Thoracic aorta (tissue), 2 donors: ENCODE measurements at places on chromosomes 1 and 21.

- DNase-seq = no peak
These were observed 12.4 kb upstream of the PLXNA2 start for GRCh38 chr1:208256556-208256955.

- no peak for DNase-seq
These were observed 23.7 kb downstream of the MKNK1 start for GRCh38 chr1:46580140-46580903.

GRCh38 chr1:203380420-203381150 is 29.7 kb upstream of the FMOD start:
- no peak for DNase-seq

DNA sequence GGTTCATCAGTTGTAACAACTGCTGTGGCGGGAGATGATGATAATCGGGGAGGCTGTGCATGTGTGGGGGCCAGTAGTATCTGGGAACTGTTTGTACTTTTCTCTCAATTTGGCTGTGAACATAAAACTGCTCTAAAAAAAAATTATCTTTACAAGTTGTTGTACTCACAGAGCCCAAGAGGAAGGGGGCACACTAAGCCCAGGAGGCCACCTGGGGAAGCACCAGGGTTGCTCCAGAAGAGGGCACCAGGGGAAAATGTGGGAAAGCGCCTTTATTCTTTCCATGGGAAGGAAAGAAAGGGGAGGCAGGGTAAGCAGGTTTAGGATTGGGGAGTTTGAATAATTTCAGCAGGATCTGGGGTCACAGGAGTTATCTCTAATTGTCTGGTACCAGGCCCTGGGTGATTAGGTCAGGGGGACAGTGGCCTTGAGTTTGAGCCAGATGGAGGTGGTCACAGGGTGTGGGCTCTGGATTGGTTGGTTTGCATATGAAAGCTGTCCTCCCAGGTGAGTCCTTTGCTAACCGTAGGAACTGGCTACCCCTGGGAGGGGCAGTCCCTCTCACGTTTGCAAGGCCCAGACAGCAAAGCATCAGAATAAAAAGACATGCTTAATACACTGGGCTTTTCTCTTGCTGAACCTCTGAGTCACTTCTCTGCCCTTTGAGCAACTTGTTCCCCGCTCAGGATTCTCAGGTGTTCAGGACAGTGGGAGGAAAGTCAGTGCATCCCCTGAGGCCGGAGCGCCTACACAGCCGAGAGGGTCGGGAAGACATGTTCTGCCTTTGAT is 11.2 kb downstream of the MYOC start:
- no peak for DNase-seq

DNA sequence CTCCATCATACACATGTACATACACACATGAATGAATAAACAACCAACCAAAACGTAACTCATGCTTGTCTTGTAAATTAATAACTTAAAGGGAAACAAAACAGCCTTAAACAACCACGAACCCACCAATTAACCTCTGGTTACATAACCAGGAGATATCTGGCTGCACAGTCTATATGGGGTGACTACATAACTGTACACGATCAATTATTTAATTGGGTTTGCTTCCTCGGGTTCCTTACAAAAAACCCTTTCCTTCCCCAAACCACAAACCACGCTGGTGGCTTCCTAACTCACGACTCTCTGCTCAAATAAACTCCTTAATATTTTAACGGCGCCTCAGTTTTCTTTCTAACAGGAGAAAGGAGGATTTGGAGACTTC is 744 bp downstream of the ZNF670 start:
- no peak for DNase-seq
